Activated CD4-positive, alpha-beta T cell treated with anti-CD3 and anti-CD28 coated beads for 4 hours (primary cell): ENCODE measurements at places on chromosomes 2 and 18.
A peak's percentile ranks its signal among the peaks of the same experiment; 100 is the strongest.

DNA sequence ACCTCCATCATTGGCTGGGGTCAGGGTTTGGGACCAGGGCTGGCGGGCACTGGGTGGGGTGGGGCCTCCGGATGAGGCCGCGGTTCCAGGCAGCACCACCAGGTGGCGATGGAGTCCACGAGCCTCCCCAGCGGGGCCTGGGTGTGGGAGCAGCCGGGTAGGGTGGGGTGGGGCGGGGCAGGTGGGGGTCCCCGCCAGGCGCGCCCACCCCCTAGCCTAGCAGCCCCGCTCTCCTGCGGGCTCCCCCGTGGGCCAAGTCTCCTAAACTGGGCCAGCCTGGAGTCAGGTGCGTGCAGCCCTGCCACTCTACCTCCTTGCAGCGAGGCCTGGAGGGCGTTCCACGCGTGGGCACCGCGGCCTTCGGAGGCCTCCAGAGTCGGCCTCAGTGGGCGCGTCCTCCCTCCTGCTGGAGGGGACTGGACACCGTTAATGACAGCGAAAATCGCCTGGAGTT lies 187.5 kb downstream of the TWIST2 start:
- peak; percentile 62 for DNase-seq

GRCh38 chr2:64932116-64932370 lies 57.2 kb upstream of the SLC1A4 start:
- DNase-seq, result no peak

DNA sequence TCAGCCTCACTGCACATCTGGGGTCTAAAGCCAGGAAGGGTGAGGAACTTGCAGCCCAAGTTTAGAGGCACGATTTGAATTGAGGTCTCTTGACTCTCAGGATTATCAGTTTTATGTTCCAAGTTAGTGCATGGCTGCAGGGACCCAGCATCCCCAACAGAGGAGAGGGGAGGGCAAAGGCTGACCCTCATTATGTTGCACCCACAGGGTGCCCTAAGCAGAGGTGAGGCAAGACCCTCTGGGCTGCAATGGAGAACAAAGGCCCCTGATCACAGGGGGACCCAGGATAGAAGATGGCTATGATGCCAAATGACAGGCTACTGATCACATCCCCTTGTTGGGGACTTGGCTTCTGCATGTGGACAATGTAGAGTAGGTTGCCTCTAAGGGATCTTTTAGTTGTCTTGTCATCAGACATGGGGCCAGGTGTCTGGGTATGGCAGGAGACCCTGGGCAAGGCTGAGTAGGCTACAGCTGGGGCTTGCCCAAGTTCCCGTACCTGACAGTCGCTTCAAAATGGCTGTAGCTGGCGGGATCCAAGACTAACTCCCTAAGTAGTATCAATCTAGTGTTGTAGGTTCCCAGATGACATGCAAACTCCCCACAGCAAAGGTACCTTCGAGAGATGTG lies 4.5 kb upstream of the GDF7 start:
- DNase-seq, result no peak

GRCh38 chr2:181841079-181841478 lies 50.5 kb upstream of the ITPRID2 start:
- no peak for DNase-seq

- no peak for DNase-seq
These were observed 287.3 kb upstream of the REV1 start for GRCh38 chr2:99776906-99777646.

DNA sequence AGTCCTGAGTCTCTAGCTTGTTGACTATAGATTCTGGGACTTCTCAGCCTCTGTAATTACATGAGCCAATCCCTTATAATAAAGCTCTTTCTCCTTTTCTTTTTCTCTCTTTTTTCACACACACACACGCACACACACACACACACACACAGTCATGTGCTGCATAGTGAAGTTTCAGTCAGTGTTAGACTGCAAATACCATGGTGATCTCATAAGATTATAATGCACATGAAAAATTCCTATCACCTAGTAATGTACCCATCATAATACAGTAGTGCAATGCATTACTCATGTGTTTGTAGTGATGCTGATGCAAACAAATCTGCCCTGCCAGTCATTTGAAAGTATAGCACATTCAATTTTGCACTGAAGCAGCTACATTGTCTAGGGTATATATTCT lies 558.2 kb downstream of the SUCLG1 start:
- DNase-seq, result no peak

- no peak for DNase-seq
These were observed 13.1 kb downstream of the CASP8 start for GRCh38 chr2:201273330-201273983.

GRCh38 chr2:142179686-142180085 lies 48.9 kb upstream of the LRP1B start:
- DNase-seq, result no peak

GRCh38 chr2:176473177-176473576 lies 203.9 kb downstream of the MTX2 start:
- DNase-seq, result no peak

- DNase-seq, result no peak
These were observed 68.8 kb upstream of the KCTD1 start for GRCh38 chr18:26617151-26617554.

DNA sequence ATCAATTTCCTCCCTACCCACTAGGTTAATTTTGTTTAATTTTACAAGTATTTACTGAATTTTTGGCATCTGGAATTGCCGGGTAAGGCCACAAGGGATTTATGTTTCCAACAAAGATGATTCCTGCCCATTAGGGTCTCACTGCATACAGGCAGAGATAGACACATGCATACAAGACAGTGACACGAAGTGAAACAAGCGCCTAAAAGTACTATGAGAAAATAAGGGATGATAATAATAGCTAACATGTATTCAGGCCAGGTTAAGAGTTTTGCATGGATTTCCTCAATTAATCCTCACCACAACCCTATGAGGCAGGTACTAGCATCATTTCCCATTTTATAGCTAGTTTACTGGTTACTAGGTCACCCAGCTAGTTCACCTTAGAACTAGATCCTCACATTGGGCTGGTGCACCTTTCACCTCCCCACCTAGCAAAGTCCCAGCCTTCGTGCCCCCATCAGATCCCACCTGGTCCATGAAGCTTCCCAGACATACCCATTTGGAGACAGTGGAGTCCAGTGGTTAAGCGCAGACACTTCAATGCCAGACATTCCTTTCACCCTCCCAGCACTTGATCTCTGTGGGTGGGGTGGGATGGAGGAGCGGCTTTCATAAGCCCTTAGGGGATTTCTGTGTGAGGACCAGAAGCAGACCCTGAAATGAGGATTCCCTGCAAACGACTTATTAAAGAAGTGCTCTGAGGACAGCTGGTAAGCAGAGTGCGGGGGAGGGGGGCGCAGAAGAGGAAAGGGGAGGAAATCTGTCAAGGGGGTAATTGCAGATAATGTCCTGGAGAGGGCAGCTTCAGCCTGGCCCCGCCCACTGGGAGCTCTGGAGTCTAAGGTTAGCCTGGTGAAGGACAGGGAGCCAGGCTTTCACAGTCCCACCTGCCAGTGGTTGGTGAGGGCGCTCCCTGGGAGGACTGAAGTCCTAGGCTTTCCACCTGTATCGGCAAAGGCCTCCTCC lies 5.8 kb upstream of the DGUOK start:
- peak; percentile 44 for DNase-seq

DNA sequence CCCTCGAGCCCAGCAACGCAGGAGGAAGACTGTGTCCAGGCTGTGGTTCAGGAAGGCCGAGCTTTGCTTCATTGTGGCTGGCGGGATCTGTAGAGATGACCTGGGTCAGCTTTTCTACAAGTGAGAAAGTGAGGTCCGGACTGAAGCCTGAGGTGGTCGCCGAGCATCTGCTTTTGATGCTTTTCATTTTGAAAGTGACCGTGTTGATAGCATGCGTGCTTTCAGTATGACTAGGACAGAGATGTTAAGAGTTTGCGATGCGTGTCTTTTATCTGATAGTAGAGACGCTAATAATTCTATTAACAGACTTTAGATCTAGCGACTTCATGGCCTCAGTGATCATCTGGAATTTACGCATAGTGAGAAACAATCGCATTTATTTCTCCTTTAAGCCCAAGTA lies 28.1 kb downstream of the CTDP1 start:
- DNase-seq, result no peak
